ENCODE measurements at places on chromosomes 2 and 18.

DNA sequence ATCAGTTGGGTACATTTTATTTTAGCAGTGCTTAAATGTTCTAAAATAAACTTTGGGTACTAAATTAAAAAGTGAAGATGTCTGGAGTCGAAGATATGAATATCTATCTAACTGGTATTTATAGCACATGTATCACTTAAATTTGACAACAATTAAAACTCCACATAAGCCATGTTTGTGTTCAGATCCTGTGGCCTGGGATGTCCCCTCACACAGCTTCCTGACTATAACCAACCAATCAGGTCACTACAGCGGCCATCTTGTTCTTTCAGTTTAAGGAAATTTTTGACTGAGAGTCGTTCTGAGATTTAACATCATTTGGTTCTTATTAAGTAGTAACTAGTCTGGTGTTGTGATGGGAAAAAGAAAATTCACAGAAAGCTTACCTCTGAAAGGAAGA lies 170.7 kb upstream of the NRP2 start:
- DNase-seq, result no peak

DNA sequence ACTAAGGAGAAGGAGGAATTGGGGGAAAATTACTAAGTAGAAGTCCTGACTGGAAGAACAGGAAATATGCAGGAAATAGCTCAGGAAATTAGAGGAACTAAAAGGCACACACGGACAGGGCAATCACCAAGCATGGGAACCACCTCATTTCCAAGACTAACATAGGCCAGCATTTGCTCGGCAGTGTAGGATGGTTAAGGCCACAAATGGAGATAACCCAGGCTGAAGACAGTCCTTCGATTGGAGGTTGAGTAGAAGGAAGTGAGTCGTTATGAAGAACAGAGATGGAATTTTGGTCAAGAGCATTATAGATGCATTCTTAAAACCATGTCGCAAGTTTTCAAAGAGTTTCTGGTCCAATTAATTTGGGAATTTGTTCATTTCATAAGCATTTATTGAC lies 401.4 kb downstream of the ALK start:
- DNase-seq, result no peak

GRCh38 chr2:178804791-178805190 lies 2.4 kb downstream of the TTN start:
- peak; percentile 56 for DNase-seq

- no peak for DNase-seq
Observed at GRCh38 chr2:217108575-217109027, 248.7 kb upstream of the TNP1 start.

GRCh38 chr2:154710685-154711084 lies 12.2 kb downstream of the KCNJ3 start:
- DNase-seq, result no peak

All from HT-29 (cell line).